ENCODE measurements at places on chromosomes 12 and 14.

- DNase-seq: peak; percentile 20
Observed at GRCh38 chr14:88060576-88060975, 55.6 kb downstream of the GPR65 start.

DNA sequence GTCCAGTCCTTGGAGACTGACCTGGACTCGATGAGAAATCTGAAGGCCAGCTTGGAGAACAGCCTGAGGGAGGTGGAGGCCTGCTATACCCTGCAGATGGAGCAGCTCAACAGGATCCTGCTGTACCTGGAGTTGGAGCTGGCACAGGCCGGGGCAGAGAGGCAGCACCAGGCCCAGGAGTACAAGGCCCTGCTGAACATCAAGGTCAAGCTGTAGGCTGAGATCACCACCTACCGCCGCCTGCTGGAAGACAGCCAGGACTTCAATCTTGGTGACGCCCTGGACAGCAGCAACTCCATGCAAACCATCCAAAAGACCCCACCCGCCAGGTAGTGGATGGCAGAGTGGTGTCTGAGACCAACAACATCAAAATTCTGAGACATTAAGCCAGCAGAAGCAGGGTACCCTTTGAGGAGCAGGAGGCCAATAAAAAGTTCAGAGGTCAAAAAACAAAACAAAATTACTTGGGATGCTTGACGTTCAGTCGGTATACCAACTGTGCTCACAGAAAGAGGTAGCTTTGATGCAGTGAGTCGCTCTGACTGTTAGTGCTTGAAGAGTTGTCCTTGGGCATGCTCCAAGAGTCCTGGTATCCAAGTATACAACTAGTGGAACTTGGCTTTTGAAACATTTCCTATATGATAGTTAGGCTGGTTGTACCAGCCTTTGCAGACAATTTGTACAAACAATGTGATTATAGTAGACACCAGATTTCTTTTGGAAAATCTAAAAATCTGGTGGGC lies 4.8 kb downstream of the MED6 start:
- no peak for DNase-seq

DNA sequence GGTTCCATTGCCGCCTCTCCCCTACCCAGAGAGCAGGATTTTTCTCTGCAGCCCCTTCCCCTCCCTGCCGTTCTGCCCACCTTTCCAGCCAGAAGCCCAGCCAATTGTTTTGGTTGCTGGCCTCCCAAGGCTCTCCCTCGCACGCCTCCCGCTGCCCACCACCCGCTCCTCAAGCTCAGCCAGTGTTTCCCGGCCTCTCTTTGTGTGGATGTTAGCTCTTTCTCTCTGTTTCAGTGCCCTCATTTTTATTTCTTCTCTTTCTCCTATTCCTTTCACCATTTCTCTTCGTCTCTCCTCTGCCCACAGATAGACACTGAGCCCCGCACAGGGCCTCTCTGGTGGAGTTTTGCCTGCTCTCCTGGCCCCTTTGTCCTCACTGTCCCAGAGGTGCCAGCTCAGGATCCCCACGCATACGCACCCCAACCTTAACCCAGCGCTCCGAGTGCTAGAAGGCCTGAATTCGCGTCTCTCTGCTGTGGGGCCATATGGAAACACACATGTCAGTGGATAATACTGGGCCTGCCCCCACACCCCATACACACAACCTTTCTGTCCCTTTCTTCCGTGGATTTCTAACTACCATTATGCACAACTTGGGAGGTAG lies 54.9 kb downstream of the SMUG1 start:
- no peak for DNase-seq

DNA sequence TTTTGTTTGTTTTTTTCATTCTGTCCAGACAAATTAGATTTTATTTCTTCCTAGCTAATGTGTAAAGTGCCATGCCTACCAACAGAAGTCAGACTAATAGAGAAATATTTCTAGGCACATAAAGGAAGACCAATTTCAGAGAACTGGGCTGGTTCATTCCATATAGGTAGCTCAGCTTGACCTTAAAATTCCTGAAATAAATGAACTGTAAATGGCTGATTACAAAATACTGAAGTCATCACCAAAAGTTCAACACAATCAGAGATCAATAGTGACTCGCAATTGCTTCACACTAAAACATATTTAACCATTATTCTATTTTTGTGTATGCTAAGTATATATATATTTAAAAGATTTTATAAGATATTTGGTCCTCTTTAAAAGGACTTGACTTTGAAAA lies 34.2 kb downstream of the PTPRB start:
- DNase-seq: no peak

DNA sequence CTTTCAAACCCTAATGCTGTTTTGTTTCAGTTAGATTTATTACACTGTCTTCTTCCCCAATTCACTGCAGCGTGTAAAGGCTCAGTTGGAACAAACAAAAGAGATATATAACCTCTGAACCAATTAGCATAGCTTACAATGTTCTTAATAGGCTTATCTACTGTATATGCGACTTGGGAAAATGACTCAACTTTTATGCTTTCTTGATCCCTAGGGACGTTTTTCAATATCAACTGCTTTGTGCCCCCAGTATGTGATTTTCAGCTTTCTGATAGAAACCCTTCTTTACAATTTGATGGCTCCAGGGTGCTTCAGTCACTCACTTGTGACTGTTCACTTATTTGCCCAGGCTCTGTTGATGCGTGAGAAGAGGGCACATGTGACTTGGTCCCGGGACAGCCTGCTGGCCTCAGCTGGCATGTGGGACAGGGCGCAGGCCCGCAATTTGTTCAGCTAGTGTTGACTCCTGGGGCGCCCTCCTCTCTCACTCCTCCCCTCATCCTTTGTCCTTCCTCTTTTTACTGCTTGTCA lies 107.1 kb downstream of the TMTC2 start:
- no peak for DNase-seq
